Activated CD4-positive, alpha-beta T cell treated with anti-CD3 and anti-CD28 coated beads, Interleukin-2, amount 50 U/mL, for 24 hours (primary cell): ENCODE measurements at places on chromosomes 3 and 15.

GRCh38 chr3:67551361-67552016 lies 102.9 kb downstream of the SUCLG2 start:
- DNase-seq = no peak

GRCh38 chr15:93985925-93986324 lies 245.4 kb upstream of the MCTP2 start:
- no peak for DNase-seq

GRCh38 chr3:174784206-174784934 lies 74.8 kb upstream of the NAALADL2 start:
- no peak for DNase-seq

DNA sequence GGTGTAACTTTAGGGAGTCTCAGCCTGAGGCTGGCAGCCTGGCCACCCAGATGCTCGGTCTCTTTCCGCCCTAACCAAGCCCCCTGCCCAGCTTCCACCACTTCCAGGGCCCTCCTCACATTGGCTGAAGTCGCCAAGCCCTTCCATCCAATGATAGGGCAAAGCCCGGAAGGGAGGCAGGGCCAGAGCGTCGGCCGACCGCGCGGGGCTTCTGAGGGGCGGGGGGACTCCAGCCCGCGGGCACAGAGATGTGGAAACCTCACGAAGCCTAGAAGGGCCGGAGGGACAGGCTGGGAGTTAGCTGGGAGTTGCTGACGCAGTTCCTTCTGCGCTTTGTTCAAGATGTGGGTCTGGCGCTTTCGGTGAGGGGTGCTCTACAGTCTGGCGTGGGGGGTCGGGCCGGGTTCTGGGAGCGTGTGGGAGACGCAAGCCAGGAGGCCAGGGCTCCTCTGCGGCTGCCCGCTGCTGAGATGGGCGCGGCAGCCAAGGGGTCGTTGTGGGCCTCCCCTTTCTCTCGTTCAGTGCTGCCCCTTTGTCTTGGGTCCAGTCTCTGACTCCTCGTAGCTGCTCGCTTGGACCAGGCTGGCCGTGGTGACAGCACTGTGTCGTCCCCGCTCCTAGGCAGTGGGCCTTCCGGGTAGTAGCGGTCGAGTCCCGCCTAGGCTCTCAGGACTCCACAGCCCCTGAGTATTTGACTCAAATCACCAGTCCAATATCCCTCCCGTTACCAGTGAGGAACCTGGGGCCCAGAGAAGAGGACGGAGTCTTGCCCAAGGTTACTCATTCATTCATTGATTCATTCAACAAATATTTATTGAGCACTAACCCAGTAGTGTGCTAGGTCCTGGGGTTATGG lies at the start of gene ZNF660:
Gene ZNF660, plus strand, starts transcription at position 319 of the 856 bp plus-strand sequence. CDS start 9,230 bp downstream, outside the sequence.
- no peak for DNase-seq

- no peak for DNase-seq
Measured at GRCh38 chr3:87461036-87461435, 184.7 kb upstream of the POU1F1 start.

- no peak for DNase-seq
Measured at GRCh38 chr3:159805411-159805772, 183.2 kb upstream of the IL12A start.

GRCh38 chr15:91478717-91479191 lies 374.8 kb upstream of the SLCO3A1 start:
- no peak for DNase-seq

- DNase-seq = no peak
Measured at GRCh38 chr3:146052056-146052790, 108.8 kb downstream of the PLOD2 start.

- no peak for DNase-seq
Measured at GRCh38 chr3:193046371-193046770, 128.7 kb upstream of the MB21D2 start.

GRCh38 chr15:55253580-55253979 lies 36.0 kb downstream of the RAB27A start:
- DNase-seq = no peak
